Colonic mucosa (tissue), 4 donors: ENCODE measurements at places on chromosomes 2 and 18.

DNA sequence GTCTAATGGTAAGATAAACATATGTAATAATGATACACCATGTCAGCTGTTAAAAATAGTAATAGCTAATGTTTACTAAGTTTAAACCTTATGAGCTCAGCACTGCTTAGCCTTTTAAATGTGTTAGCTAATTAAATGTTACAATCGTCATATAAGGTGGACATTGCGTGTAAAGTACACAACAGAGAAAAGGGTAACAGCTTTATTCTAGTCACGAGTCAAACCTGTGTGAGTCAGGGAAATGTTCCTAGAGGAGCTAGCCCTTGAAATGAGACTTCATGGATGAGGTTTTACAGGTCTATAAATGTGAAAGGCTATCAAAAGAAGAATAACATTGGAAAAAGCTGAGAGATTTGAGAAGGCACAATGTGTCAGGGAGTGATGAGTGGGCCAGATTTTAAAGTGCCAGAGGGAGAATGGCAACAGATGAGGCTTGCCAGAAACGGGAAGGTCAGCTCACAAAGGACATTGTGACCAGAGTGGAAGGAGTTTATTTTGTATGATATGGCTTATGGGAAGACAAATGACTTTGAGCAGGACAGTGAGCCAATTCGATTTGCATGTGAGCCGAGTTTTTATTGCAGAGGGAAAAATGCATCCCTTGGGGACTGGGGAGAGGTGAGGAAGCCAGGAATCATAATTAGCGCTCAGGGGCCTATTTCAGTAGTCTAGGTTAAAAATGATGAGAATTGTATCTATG lies 276.3 kb downstream of the CTNNA2 start:
- H3K36me3 ChIP-seq, result no peaks in the 10 kb centered on the region
- H3K27me3 ChIP-seq, result no peaks in the 10 kb centered on the region
- no peak overlapping the region for H3K4me3 ChIP-seq
- H3K4me1 ChIP-seq, result no peaks in the 10 kb centered on the region

DNA sequence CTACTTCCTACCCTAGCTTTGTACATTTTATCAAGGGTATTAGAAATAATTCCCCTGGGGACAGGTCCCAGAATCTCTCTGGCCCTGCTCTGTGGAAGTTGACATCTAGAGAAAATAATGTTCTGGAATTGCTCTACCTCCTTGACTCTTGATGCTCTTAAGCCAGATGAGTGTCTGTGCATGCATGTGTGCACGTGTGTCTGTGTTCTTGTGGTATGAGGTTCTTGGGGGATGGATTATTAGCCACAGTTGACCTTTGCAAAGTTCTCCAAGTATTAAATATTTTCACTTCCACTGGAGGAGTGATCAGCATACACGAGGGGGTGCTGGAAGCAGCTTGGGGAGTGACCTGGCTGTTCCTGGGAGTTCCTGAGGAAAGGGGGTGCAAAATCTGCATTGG lies 61.2 kb upstream of the PELI1 start:
- no peak overlapping the region for H3K4me3 ChIP-seq
- H3K4me1 ChIP-seq, result no peaks in the 10 kb centered on the region
- H3K36me3 ChIP-seq, result no peaks in the 10 kb centered on the region

DNA sequence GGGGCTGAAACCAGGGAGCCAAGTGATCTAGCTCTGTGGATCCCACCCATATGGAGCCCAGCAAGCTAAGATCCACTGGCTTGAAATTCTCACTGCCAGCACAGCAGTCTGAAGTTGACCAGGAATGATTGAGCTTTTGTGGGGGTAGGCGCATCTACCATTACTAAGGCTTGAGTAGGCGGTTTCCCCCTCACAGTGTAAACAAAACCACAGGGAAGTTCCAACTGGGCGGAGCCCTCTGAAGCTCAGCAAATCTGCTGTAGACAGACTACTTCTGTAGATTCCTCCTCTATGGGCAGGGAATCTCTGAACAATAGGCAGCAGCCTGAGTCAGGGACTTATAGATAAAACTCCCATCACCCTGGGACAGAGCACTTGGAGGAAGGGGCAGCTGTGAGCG lies 96.7 kb downstream of the CCDC148 start:
- H3K27me3 ChIP-seq, result no peaks in the 10 kb centered on the region
- H3K36me3 ChIP-seq, result no peaks in the 10 kb centered on the region
- H3K27ac ChIP-seq, result no peak overlapping the region

- no peaks in the 10 kb centered on the region for H3K4me1 ChIP-seq
- no peaks in the 10 kb centered on the region for H3K27me3 ChIP-seq
- H3K27ac ChIP-seq, result no peak overlapping the region
- no peak for DNase-seq
These were observed 129.9 kb downstream of the FHOD3 start for GRCh38 chr18:36427369-36427768.

- H3K36me3 ChIP-seq, result no peaks in the 10 kb centered on the region
- H3K4me1 ChIP-seq, result no peaks in the 10 kb centered on the region
- H3K27ac ChIP-seq, result no peak overlapping the region
- DNase-seq, result no peak
These were observed 734.8 kb upstream of the SALL3 start for GRCh38 chr18:78244779-78245178.

- no peaks in the 10 kb centered on the region for H3K27me3 ChIP-seq
- no peak overlapping the region for H3K27ac ChIP-seq
- DNase-seq, result no peak
- peaks cover 5% of the 10 kb centered on the region for H3K4me1 ChIP-seq
- no peaks in the 10 kb centered on the region for H3K36me3 ChIP-seq
These were observed 77.2 kb downstream of the SH3BP4 start for GRCh38 chr2:235029054-235029453.

GRCh38 chr2:180983468-180984242 lies 3.2 kb downstream of the UBE2E3 start:
- H3K27ac ChIP-seq, result no peak overlapping the region
- peak; percentile 43 for DNase-seq
- H3K27me3 ChIP-seq, result no peaks in the 10 kb centered on the region
- H3K36me3 ChIP-seq, result no peaks in the 10 kb centered on the region
- H3K4me1 ChIP-seq, result peaks cover 4% of the 10 kb centered on the region
- no peak overlapping the region for H3K4me3 ChIP-seq

DNA sequence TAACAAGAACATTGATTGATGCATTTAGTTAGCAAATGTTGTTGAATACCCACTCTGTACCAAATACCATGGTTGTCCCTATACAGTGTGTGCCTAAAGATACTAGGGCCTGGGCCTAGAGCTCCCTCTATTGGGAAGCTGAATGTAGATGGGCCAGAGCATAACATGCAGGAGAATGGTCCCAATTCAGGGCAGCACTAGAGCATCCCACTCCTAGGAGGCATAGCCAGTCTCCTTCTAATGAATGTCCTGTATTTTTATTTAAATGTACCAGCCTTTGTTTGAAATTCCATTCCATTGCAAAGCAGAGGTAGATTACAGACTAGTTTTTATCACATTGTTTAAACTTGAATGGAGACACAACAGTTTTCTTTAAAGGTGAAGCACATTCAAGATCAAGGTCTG lies 90.6 kb downstream of the FEZ2 start:
- no peaks in the 10 kb centered on the region for H3K4me1 ChIP-seq
- no peak overlapping the region for H3K27ac ChIP-seq
- peak; percentile 61 for DNase-seq

- no peaks in the 10 kb centered on the region for H3K36me3 ChIP-seq
- H3K27me3 ChIP-seq, result no peaks in the 10 kb centered on the region
- H3K4me1 ChIP-seq, result peaks cover 20% of the 10 kb centered on the region
- DNase-seq, result no peak
- no peak overlapping the region for H3K4me3 ChIP-seq
These were observed 7.1 kb downstream of the CABLES1 start for GRCh38 chr18:23142251-23142929.

GRCh38 chr2:25756536-25756935 lies 83.2 kb upstream of the DTNB start:
- H3K36me3 ChIP-seq, result no peaks in the 10 kb centered on the region
- no peak for DNase-seq
- H3K27me3 ChIP-seq, result no peaks in the 10 kb centered on the region
- H3K4me3 ChIP-seq, result no peak overlapping the region
- H3K4me1 ChIP-seq, result no peaks in the 10 kb centered on the region
- no peak overlapping the region for H3K27ac ChIP-seq

- H3K27me3 ChIP-seq, result no peaks in the 10 kb centered on the region
- no peak for DNase-seq
- H3K4me1 ChIP-seq, result no peaks in the 10 kb centered on the region
- H3K4me3 ChIP-seq, result no peak overlapping the region
- no peaks in the 10 kb centered on the region for H3K36me3 ChIP-seq
- no peak overlapping the region for H3K27ac ChIP-seq
These were observed 173.5 kb upstream of the CTAGE1 start for GRCh38 chr18:22591222-22591621.

DNA sequence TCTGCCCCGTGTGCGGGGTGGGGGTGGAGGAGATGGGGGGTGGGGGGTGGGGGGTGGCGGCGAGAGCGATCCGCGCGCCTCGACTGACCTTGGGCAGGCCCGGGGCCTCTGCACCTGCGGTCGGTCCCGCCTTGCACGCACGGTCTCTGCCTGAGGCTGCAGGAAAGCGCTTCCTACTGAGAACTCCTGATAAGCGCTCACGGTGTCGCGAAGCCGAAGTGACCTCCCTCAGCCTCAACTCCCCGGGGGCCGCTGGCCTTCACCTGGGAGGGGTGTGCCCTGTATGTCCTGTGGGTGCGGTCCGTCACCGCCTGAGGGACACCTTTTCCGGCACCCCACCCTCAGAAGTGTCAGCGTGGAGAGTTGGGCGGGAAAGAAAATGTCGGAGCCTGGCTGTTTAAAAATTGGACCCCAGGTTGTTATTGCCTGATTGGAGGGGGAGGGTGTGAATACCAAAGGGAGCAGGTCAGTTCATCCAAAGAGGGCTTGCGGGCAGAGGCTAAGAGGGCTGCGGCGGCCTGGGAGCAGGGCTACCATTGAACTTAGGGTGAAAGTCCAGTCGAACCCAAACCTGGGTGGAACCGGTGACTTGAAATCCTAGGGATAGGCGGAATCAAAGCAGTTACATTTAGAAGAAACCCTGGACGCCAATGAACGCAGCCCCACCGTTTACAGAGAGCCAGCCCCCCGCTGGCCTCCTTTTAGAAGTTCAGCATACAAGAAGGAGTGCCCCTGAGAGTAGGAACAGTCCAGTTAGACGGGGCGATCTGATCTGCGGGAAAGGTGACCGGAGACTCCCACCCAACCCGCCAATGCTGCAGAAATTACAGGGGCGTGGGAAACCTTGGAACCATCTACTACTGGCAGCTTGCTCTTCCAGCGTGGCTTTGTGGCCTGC lies 1.2 kb downstream of the MAL start:
- H3K36me3 ChIP-seq, result no peaks in the 10 kb centered on the region
- H3K4me3 ChIP-seq, result no peak overlapping the region
- no peaks in the 10 kb centered on the region for H3K4me1 ChIP-seq

- no peak overlapping the region for H3K4me3 ChIP-seq
- H3K27ac ChIP-seq, result no peak overlapping the region
- DNase-seq, result no peak
- H3K4me1 ChIP-seq, result no peaks in the 10 kb centered on the region
- H3K36me3 ChIP-seq, result no peaks in the 10 kb centered on the region
- no peaks in the 10 kb centered on the region for H3K27me3 ChIP-seq
These were observed 62.3 kb downstream of the ROCK1 start for GRCh38 chr18:21049306-21049705.

DNA sequence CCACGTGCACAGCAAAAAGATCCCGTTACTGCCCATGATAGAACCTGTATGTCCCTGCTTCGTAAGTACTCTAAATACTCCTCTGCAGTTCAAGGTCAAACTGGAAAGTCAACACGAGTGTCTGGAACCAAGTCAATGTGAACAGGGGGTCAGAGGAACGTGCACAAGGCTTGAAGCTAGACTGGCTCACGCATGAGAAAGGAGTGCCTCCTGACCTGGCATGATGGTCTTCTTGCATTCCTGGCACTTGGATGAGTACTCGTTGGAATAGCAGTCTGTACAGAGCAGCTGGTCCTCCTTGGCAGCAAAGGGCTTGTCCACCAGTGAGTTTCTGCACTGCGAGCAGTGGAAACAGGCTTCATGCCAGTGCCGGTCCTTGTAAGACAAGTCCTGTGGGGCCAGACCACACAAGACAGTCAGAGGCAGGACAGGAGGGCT lies 25.5 kb downstream of the FHL2 start:
- no peak for DNase-seq
- no peaks in the 10 kb centered on the region for H3K27me3 ChIP-seq
- no peak overlapping the region for H3K4me3 ChIP-seq
- peaks cover 11% of the 10 kb centered on the region for H3K36me3 ChIP-seq
- H3K4me1 ChIP-seq, result no peaks in the 10 kb centered on the region

DNA sequence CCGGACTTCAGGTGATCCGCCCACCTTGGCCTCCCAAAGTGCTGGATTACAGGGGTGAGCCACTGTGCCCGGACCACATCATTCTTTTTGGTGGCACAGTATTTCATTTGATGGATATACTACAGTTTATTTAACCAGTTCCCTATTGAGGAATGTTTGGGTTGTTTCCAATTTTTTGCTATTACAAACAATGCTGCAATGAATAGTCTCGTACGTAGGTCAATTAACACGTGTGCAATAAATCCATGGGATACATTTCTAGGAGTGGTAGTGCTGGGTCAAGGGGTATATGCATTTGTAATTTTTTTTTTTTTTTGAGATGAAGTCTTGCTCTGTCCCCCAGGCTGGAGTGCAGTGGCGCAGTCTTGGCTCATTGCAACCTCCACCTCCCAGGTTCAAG lies 28.4 kb upstream of the XPO1 start:
- no peak overlapping the region for H3K4me3 ChIP-seq
- no peak overlapping the region for H3K27ac ChIP-seq
- H3K36me3 ChIP-seq, result no peaks in the 10 kb centered on the region
- no peaks in the 10 kb centered on the region for H3K4me1 ChIP-seq
- H3K27me3 ChIP-seq, result no peaks in the 10 kb centered on the region

DNA sequence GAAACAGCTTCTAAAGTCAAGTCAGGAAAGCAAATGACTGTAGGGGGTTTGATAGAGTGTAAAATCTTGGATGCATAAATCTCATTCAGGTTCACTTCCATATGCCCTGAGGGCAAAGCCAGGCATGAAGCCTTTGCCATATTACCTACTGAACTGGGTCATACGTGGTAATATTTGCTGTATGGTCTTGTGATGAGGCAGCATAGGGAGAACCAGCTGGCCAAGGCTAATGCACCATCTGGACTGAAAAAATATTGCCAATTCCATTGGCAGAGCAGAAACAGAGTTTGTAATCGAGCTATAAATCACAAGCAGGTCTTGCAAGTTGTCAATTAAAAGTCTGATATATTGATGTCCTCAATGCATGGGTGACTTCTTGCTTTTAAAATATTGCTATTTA lies 243.8 kb downstream of the ERBB4 start:
- no peaks in the 10 kb centered on the region for H3K27me3 ChIP-seq
- no peak overlapping the region for H3K27ac ChIP-seq
- H3K36me3 ChIP-seq, result no peaks in the 10 kb centered on the region

- H3K4me1 ChIP-seq, result no peaks in the 10 kb centered on the region
- H3K4me3 ChIP-seq, result no peak overlapping the region
- H3K27me3 ChIP-seq, result no peaks in the 10 kb centered on the region
- no peak for DNase-seq
- no peak overlapping the region for H3K27ac ChIP-seq
- no peaks in the 10 kb centered on the region for H3K36me3 ChIP-seq
These were observed 932.8 kb upstream of the POU3F3 start for GRCh38 chr2:103921161-103921560.

GRCh38 chr2:85851253-85852151 lies 37.3 kb downstream of the ST3GAL5 start:
- no peaks in the 10 kb centered on the region for H3K36me3 ChIP-seq
- DNase-seq, result no peak
- H3K27ac ChIP-seq, result peak overlapping the region; percentile 8
- no peak overlapping the region for H3K4me3 ChIP-seq
- H3K27me3 ChIP-seq, result no peaks in the 10 kb centered on the region
- H3K4me1 ChIP-seq, result no peaks in the 10 kb centered on the region
